H1 (cell line): ENCODE measurements at places on chromosomes 5 and 9.
A peak's percentile ranks its signal among the peaks of the same experiment; 100 is the strongest.

- no peak for DNase-seq
Measured at GRCh38 chr5:55370291-55370925, 62.6 kb downstream of the MTREX start.

DNA sequence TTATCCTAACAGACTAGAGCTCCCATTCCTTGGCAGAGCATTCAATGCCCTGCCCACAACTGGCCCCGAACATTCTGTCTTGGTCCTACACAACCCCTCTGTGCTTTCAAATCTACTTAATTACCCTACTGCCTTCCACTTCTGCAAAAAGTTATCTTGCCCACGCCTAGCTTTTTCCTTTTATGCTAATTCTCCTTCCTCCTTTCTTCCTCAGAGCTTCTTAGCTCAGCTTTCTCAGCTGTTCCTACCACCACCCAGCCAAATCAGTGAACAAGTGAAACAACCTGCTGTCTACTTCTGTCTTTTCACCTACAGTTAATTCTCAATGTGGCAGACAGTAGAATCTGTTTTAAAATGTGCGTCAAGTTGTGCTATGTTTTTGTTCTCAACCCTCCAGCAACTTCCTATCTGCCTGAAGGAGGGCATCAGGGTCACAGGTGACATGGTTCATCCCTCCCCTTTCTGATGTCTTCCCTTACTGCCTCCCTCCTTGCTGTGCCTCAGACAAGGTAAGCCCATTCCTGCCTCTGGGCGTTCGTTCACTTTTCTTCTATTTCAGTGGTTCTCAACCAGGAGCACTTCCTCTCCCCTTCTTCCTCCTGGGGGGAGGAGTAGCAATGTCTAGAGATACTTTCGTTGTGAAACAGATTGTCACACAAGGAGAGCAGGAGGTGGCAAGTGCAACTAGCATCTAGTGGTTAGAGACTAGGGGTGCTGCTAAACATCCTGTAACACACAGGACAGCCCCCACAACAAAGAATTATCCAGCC is 1.3 kb upstream of the REEP5 start:
- DNase-seq = no peak

- no peak for DNase-seq
Measured at GRCh38 chr5:137689306-137689705, 46.6 kb downstream of the KLHL3 start.

- no peak for DNase-seq
Measured at GRCh38 chr5:154309805-154310204, 119.3 kb downstream of the GALNT10 start.

DNA sequence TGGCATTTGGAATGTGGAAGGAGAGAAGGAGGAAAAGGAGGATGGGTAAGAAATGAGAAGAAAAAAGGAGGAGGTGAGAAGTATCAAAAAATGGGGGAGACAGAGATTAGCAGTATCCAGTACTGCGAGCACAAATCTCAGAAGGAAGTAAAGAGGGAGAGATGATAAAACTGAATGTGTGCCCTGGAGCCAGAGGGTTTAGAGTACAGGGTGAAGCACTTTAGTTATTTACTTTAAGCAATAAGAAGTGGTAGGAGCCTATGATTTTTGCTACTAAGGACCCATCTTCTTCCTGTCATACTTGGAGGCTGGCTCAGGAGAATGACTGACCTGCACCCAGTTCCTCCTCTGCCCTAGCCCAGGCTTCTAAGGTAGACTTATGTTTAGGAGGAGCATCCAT is 94.9 kb downstream of the ADRB2 start:
- no peak for DNase-seq

GRCh38 chr5:112549127-112549526 is 130.1 kb upstream of the EPB41L4A start:
- DNase-seq = no peak

DNA sequence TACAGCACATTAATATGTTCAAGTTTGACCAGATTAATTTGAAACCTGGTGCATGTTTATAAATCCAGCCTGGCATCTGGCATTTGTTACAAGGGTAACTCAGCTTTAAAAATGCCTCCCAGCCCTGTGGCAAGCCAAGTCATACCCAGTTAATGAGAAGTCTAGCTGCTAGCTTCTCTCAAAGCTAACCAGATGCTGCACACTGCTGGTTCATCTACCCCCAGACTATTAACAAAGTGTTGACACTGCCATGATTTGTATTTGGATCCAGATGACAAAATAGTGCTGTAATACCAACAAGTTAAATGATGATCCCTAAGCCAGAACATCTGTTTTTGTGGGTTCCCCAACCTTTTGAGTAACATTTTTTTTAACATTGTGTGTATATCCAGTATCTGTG is 573.7 kb upstream of the DAB2 start:
- DNase-seq = no peak

DNA sequence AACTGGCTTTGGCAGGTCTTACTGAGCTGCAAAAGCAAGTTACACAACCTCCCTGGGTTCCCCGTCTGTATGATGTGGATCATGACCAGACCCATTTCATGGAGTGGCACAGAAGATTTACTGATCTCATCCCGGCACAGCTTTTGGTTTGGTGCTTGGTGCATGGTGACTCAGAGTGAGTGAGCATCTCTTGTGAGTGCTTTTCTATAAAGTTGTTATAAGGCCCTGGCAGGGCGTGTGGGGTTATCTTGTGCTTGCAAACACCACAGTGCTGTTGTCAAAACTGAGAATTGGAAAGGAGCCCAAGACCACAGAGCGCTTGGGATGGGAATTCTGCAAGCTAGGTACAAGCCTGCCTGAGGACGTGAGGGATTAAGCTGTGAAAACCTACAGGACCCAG is 425.2 kb downstream of the GADD45G start:
- DNase-seq = no peak

DNA sequence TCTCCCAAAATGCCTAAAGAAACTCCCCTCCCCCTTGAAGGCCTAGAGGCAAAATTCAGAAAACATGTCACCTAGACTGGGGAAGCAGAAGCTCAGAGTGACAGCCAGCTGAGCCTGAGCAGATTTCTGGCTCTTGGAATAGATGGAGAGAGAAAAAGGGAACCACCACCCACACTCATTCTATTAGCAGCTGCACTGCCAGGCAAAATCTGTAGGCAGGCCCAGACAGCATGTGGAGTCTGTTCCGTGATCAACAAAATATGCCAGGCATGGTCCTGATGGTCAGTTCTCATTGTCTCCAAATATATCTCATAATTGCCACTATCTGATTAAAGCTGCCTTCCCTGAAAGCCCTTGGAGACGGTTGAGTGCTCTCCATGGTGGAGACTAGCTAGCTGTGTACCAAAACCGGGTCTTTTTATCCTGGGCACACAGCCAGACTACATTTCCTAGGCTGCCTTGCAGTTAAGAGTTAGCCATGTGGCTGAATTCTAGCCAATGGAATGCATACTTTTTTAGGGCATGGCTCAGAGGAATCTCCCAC is 131.7 kb upstream of the GPR151 start:
- DNase-seq = no peak

DNA sequence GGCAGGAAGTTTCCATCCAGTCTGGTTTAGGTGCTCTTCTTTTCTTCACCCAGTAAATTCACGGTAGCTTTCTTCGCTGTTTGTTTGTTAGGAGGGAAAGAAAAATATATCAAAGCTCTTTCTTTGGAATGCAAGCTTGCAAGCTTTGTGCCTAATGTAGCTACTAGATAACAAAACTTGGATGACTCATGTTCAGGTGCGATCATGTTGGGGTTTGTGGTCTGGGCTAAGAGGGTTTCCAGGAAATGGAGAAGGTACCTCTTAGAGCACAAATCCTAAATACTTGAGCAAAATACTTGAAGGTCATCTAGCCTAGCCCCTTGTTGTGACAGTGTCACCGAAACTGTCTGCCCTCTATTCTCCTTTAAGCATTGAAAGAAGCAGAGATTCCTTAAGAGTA is 17.7 kb downstream of the SRP19 start:
- no peak for DNase-seq

DNA sequence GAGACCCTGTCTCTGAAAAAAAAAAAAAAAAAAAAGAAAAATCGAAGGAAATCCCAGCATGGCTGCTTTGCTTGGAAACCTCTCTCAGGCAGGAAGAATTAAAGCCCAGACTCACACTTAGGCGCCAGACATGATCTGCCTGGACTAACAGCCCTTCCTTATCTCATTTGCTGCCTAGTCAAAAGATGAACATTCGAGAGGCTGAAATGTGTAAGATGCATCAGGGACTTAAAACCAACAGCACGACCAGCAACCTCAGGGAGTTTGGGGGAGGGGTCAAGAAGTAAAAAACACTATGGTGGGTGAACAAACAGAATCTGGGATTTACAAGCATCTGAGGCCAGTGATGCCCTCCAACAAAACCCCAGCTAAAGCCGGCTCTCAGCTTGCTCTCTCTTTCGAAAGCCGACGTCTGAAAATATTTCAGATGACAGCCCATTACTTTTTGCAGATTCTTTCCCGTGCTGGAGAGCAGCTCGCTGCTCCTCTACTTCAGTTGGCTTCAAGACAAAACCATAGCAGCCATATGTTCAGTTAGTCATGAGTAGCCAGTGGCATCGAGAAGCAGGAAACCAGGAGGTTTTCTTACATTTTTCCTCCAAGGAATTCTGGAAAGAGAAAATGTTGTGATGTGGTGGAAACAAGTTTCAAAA is 249.9 kb downstream of the MARCHF11 start:
- no peak for DNase-seq

- DNase-seq = no peak
Measured at GRCh38 chr9:32899761-32900160, 101.7 kb downstream of the APTX start.

DNA sequence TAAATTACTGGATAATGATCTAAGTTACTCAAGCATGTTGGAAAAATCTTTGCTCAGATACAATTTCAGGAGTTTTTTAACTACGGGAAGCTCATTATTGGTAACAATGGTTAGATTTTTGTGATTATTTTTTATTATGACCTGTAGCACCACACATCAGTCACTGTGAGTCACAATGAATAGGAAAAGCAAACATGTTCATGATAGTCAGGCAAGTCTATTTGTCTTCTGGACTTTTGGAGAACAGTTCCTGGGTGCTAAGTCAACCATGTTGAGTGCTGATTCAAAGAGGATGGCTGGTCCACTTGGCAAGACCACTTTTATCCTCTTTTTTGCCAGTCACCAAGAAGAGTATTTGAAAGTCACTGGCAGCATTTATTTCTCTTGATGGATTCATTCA is 403.2 kb downstream of the KIF4B start:
- DNase-seq = no peak

- DNase-seq = no peak
Measured at GRCh38 chr9:107174441-107174840, 108.6 kb upstream of the RAD23B start.

DNA sequence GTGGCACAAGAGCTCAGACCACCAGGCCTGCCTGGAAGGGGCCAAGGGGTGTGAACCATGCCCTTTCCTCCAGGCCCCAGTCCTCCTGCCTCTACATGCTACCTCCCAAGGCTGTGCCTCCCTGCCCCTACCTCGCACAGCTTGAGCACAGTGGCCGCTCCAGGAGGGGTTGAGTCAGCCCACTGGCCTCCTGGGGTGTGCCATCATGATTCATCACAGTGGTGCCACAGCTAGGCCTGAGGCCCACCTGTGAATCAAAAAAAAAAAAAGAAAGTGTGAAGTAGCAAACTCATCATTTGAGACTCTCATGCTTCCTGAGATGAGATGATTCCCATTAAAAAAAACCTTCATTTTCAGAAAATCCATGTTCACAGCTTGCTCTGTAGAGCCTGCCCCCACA is 240.5 kb downstream of the HSPA4 start:
- DNase-seq = no peak

DNA sequence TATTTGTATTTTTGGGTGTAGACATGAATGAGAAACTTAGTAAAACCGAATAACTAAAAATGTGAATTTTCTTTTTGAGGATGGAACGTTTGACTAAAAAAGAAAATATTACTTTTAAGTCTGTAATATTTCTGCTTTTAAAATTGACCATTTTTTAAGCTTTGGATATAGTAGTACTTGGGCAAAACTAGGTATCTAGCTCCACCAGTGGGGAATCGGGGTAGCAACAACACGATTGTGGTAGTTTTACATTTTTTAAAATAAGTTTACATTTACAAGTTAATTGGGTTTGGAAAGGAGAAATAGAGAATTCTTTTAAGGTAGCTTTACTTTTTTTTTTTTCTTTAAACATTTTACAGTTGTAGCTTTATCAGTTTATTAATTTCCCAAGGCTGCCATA is 154.4 kb downstream of the MAN2A1 start:
- no peak for DNase-seq

- DNase-seq = no peak
Measured at GRCh38 chr5:83145882-83146331, 68.6 kb downstream of the XRCC4 start.

- DNase-seq = peak; percentile 52
Measured at GRCh38 chr5:56900858-56901578, 8.4 kb upstream of the SETD9 start.

DNA sequence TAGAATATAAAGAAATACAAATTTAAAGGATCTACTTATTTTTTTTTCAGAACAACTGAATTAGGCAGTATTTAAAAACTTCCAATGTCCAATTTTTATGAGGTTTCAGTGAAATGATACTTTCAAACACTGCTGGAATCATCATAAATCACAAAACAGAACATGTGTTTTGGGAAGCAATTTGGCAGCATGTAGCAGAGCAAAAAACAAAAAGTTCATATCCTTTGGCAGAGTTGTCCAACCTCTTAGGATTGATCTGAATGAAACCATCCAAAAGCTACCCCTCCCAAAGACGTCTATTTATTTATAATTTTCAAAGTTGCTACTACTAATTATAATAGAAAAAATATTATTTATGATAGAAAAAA is 192.4 kb upstream of the PUM3 start:
- DNase-seq = no peak

GRCh38 chr9:92245005-92245797 is 48.3 kb downstream of the IARS1 start:
- DNase-seq = no peak

- DNase-seq = no peak
Measured at GRCh38 chr5:149213264-149213880, 58.3 kb upstream of the AFAP1L1 start.

DNA sequence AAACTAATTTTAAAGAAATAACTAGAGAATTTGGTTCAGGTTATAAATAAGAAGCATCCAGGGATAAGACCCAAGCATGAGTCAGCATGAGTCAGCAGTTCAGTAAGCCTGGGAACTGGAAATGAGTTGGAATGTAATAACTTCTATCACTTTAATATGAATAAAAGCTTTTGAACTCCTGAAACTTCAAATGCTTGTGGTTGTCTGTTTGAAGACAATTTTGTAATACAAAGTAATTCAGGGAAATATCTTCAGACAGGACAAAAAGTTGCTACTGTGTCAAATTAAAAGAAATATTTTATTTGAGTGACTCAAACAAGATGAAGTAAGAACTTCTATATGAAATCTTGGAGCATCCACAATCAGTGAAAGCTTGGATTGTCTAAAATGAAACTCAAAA is 331.2 kb upstream of the DAB2 start:
- DNase-seq = no peak

- DNase-seq = no peak
Measured at GRCh38 chr5:143216211-143216610, 187.3 kb downstream of the NR3C1 start.

- DNase-seq = no peak
Measured at GRCh38 chr9:90466441-90466840, 176.2 kb downstream of the DIRAS2 start.

DNA sequence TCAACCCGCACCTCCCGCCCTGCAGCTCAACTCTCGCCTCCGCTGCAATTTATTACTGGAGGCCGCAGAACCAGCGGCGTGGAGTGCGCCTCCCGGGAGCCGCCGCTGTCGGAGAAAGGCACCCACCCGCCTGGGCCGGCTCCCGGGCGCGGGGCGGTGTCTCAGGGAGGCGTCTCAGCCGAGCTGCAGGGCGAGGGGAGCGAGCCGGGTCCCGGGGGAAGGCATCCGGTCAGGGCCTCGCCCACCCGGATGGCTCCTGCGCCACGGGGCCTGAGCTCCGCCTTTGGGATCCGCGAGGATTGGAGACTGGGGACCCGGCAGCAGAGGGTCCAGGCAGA is 32.9 kb downstream of the TSPAN17 start:
- no peak for DNase-seq
